ENCODE measurements at places on chromosomes 4 and X.

DNA sequence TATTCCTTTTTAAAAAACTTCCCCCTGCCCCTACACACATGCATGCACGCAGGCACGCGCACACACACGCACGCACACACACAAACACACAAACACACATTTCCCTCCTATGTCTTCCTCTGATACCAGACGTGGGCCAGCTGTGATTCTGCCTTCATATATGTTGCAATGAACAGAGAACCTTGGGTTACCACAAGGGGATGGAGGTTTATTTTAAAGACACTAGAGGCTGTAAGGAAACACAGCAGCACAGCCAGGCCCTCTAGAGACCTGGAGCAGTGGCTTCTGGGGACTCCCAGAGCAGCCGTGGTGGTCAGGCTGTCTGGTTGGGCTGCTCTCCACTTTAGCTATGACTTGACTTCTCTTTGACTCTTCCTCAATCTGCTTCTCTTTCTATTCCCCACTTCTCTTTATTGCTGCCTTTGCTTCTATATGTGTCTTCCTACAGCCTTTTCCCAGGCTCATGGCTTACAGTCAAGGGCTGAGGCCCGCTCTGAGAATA lies 3.2 kb upstream of the TLR10 start:
- no peak for DNase-seq

GRCh38 chr4:930028-930551 lies 2.0 kb downstream of the GAK start:
- DNase-seq, result no peak

GRCh38 chr4:17366496-17366895 lies 145.4 kb downstream of the QDPR start:
- DNase-seq, result no peak

DNA sequence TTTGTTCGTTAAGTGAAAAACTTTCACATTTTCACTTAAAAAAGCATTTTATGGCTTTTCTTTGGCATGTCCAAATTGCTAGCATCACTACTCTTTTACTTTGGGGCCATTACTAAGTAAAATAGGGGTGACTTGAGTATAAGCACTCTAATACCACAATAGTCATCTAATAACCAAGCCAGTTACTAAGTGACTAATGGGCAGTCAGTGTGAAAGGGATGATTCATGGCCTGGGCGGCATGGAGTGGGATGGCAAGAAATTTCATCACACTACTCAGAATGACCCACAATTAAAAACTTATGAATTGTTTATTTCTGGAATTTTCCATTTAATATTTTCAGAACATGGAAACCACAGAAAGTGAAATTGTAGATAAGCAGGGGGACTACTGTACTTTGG lies 60.9 kb downstream of the BMP15 start:
- no peak for DNase-seq

- no peak for DNase-seq
Measured at GRCh38 chr4:87506974-87507701, 22.0 kb downstream of the SPARCL1 start.

GRCh38 chr4:6134612-6135220 lies 65.6 kb downstream of the JAKMIP1 start:
- peak; percentile 8 for DNase-seq
